Neuronal stem cell (in vitro differentiated cells): ENCODE measurements at places on chromosomes 6 and 20.

GRCh38 chr6:144087789-144088426 lies 7.5 kb downstream of the SF3B5 start:
- DNase-seq = no peak
- H3K4me3 ChIP-seq = no peak overlapping the region
- H3K4me1 ChIP-seq = no peaks in the 10 kb centered on the region
- H3K27ac ChIP-seq = no peak overlapping the region

GRCh38 chr20:20480689-20481088 lies 112.8 kb downstream of the INSM1 start:
- DNase-seq = no peak
- peaks cover 8% of the 10 kb centered on the region for H3K4me1 ChIP-seq
- no peak overlapping the region for H3K4me3 ChIP-seq
- H3K27ac ChIP-seq = no peak overlapping the region
- H3K27me3 ChIP-seq = no peaks in the 10 kb centered on the region
- H3K36me3 ChIP-seq = no peaks in the 10 kb centered on the region

DNA sequence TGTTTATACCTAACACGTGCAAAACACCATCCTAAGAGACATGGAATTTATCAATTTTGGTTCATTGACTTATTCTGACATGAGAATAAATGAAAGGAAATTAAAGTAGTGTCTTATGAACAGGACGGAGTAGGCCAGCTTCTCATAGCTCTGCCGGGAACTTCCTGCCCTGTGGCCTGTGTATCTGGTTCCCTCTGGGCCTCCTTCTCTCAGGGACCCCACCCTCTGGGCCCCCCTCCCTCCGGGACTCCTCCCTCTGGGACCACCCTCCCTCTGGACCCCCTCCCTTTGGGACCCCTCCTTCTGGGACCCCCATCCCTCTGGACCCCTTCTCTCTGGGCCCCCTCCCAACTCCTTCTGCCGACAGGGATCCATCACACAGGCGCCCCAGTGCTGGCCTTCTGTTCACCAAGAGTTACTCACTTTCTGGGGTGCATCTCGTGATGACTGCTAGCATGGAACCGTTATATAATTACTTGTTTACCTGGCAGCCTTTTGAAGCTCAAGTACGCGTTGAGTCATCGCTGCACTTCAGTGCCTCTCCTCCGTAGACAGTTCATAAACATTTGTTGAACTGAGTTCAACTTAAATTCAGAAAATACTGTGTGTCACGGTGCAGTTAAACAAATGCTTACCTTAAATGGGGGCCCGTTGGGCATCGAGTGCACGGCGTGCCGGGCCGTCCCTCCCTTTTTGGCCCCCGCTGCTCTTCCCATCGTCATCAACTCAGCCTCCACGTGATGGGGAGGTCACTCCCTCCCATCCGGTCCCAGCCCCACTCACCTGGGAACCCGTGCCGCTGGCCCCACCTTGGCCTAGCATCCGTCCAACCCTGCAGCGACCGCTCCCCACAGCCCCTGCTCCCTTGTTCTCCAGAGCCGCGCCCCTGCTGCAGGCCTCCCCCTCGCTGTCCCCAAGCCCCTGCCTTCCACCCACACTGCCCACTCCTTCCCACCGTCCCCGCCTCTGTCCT lies 8.1 kb downstream of the CCR6 start:
- no peak overlapping the region for H3K27ac ChIP-seq
- H3K4me1 ChIP-seq = no peaks in the 10 kb centered on the region
- no peak for DNase-seq
- no peaks in the 10 kb centered on the region for H3K27me3 ChIP-seq
- no peak overlapping the region for H3K4me3 ChIP-seq

DNA sequence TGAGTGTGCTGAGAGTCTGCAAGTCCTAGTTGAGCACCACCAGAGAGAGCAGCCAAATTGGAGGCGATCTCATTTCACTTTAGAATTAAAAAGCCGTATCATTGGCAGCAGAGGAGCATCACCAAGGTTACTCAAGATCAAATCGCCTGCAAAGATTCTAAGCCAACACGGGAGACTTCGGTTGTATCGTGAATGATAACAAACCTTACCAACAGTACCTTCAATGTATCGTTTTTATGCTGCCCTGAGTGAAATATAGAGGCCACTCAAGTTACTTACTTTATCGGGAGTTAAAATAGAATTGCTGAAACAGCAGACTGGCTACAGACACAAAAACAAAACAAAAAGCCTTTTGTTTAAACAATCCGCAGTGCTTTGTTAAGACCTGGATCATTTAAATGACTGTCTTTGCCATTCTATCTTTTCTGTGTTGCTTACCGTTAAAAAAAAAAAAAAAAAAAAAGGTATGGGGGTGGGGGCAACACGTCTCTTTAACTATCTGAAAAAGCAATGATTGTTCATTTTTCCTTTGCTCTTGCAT lies 14.2 kb downstream of the NHSL1 start:
- no peaks in the 10 kb centered on the region for H3K27me3 ChIP-seq
- H3K36me3 ChIP-seq = peaks cover 5% of the 10 kb centered on the region
- H3K4me1 ChIP-seq = peaks cover 31% of the 10 kb centered on the region
- H3K4me3 ChIP-seq = no peak overlapping the region

- H3K27me3 ChIP-seq = no peaks in the 10 kb centered on the region
- DNase-seq = peak; percentile 31
- no peaks in the 10 kb centered on the region for H3K36me3 ChIP-seq
- H3K4me3 ChIP-seq = no peak overlapping the region
- no peaks in the 10 kb centered on the region for H3K4me1 ChIP-seq
Measured at GRCh38 chr6:100001915-100002388, 7.9 kb upstream of the MCHR2 start.

GRCh38 chr6:56314683-56315523 lies 67.5 kb upstream of the COL21A1 start:
- no peaks in the 10 kb centered on the region for H3K4me1 ChIP-seq
- no peaks in the 10 kb centered on the region for H3K27me3 ChIP-seq
- H3K4me3 ChIP-seq = no peak overlapping the region
- no peaks in the 10 kb centered on the region for H3K36me3 ChIP-seq
- no peak overlapping the region for H3K27ac ChIP-seq

DNA sequence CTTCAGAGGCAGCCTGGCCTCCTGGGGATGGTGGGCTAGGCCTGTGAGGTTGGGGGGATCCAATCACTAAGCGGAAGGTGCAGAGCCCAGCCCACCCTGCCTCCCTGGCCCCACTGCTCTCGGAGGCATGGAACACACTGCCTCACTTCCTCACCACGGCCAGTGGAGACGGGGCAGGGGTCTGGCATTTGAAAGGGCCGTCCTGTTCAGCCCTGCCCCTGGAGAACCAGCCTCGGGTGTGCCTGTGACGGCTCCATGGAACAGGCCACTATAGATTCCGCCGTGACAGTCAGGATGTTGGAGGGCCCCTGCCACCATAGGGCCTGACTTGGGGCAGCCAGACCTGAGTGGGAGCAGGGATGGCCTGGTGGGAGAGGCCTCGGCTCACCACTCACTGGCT lies 110.2 kb downstream of the DACT2 start:
- H3K4me3 ChIP-seq = no peak overlapping the region
- peaks cover 15% of the 10 kb centered on the region for H3K4me1 ChIP-seq
- H3K27ac ChIP-seq = no peak overlapping the region
- no peak for DNase-seq
- H3K36me3 ChIP-seq = no peaks in the 10 kb centered on the region
- no peaks in the 10 kb centered on the region for H3K27me3 ChIP-seq

GRCh38 chr20:31679357-31680285 lies 41.9 kb downstream of the COX4I2 start:
- H3K4me3 ChIP-seq = no peak overlapping the region
- H3K4me1 ChIP-seq = peaks cover 22% of the 10 kb centered on the region
- no peak for DNase-seq
- no peaks in the 10 kb centered on the region for H3K36me3 ChIP-seq
- no peak overlapping the region for H3K27ac ChIP-seq

GRCh38 chr6:88388589-88388988 lies 222.4 kb upstream of the CNR1 start:
- no peak overlapping the region for H3K27ac ChIP-seq
- H3K36me3 ChIP-seq = no peaks in the 10 kb centered on the region
- H3K4me1 ChIP-seq = no peaks in the 10 kb centered on the region

- H3K36me3 ChIP-seq = no peaks in the 10 kb centered on the region
- no peak overlapping the region for H3K4me3 ChIP-seq
- H3K4me1 ChIP-seq = no peaks in the 10 kb centered on the region
- no peak for DNase-seq
- no peak overlapping the region for H3K27ac ChIP-seq
Measured at GRCh38 chr6:98335594-98335993, 498.8 kb upstream of the POU3F2 start.

- H3K4me3 ChIP-seq = no peak overlapping the region
- peaks cover 2% of the 10 kb centered on the region for H3K4me1 ChIP-seq
- no peak overlapping the region for H3K27ac ChIP-seq
- H3K36me3 ChIP-seq = no peaks in the 10 kb centered on the region
Measured at GRCh38 chr6:109239651-109240321, 142.5 kb downstream of the CD164 start.

- H3K4me1 ChIP-seq = no peaks in the 10 kb centered on the region
- no peak overlapping the region for H3K4me3 ChIP-seq
- H3K36me3 ChIP-seq = no peaks in the 10 kb centered on the region
Measured at GRCh38 chr6:141413196-141413595, 719.5 kb upstream of the GJE1 start.

DNA sequence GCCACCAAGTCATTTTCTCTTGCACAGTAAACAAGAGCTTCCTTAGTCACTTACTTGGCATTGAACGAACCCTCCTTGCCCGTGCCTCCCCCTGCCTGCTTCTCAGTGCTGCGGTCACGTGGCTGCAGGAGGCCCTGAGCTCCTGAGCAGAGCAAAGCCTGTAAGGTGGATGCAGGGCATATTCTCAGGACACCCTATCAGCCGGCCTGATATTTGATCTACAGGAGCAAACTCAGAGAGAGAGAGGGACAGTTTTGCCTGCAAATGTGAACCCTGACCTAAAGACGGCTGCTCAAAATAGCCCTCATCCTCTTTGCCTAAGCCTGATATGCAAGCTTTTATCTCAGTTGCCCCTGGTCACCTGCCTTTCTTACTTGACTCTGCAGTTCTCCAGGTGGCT lies 93.0 kb upstream of the POPDC3 start:
- no peaks in the 10 kb centered on the region for H3K27me3 ChIP-seq
- no peaks in the 10 kb centered on the region for H3K36me3 ChIP-seq
- H3K4me1 ChIP-seq = peaks cover 8% of the 10 kb centered on the region
- H3K27ac ChIP-seq = no peak overlapping the region

DNA sequence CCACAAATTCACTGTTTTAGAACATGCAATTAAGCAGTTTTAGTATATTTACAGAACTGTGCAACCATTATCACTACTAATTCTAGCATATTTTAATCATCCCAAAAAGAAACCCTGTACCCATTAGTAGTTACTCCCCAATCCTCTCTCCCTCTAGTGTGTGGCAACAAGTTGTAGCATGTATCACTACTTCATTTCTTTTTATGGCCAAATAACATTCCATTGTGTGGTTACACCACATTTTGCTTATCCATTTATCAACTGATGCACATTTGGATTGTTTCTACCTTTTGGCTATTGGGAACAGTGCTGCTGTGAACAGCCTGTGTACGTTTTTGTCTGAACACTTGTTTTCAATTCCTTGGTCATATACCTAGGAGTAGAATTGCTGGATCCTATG lies 31.5 kb upstream of the FKBP1A start:
- H3K4me1 ChIP-seq = peaks cover 8% of the 10 kb centered on the region
- H3K36me3 ChIP-seq = no peaks in the 10 kb centered on the region
- DNase-seq = no peak

GRCh38 chr6:1552296-1552761 lies 57.4 kb upstream of the FOXC1 start:
- H3K4me3 ChIP-seq = no peak overlapping the region
- DNase-seq = no peak
- H3K27ac ChIP-seq = no peak overlapping the region
- H3K27me3 ChIP-seq = no peaks in the 10 kb centered on the region

DNA sequence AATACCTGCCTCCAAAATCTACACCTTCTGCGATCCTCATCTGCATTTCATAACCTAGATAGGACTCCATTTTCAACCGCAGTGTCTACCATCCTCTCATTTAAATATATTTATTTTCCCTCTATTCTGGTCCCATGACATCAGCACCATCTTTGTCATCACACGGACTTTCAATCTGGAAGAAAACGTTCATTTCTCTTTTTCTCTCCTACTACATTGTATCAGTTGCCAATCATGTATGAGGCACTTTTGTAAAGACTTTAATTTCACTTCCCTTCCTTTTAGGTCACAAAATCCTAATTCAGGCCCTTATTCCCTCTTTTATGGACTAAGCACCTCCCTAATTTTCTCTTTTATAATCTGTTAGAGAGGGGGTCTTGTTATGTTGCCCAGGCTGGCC lies 89.6 kb downstream of the PHACTR1 start:
- no peaks in the 10 kb centered on the region for H3K36me3 ChIP-seq
- no peaks in the 10 kb centered on the region for H3K27me3 ChIP-seq
- H3K27ac ChIP-seq = no peak overlapping the region
- H3K4me1 ChIP-seq = no peaks in the 10 kb centered on the region
- no peak overlapping the region for H3K4me3 ChIP-seq
- DNase-seq = no peak

DNA sequence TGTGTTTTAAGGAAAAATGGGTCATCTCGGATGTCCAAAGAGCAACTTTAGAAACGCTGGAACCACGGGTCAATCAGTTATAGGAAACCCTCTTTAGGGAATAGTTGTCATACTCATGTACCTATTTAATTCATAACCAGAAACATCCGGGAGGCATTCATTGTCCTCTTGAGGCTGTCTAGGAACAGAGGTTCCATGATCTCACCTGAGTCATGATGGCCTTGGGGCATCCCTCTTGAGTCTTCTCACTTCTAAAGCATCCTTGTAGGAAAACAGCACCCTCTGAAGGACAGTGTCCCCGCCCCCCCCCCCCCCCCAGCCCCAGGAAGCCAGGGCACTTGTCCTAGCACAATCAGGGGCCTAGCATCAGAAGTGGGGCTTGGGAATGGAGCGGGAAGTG lies 46.3 kb upstream of the CDH4 start:
- no peaks in the 10 kb centered on the region for H3K36me3 ChIP-seq
- no peak for DNase-seq
- H3K4me3 ChIP-seq = no peak overlapping the region
- peaks cover 11% of the 10 kb centered on the region for H3K27me3 ChIP-seq
- H3K27ac ChIP-seq = no peak overlapping the region

GRCh38 chr6:42819803-42820511 lies 38.1 kb downstream of the BICRAL start:
- H3K36me3 ChIP-seq = no peaks in the 10 kb centered on the region
- no peaks in the 10 kb centered on the region for H3K4me1 ChIP-seq
- H3K27me3 ChIP-seq = no peaks in the 10 kb centered on the region
- H3K4me3 ChIP-seq = no peak overlapping the region

DNA sequence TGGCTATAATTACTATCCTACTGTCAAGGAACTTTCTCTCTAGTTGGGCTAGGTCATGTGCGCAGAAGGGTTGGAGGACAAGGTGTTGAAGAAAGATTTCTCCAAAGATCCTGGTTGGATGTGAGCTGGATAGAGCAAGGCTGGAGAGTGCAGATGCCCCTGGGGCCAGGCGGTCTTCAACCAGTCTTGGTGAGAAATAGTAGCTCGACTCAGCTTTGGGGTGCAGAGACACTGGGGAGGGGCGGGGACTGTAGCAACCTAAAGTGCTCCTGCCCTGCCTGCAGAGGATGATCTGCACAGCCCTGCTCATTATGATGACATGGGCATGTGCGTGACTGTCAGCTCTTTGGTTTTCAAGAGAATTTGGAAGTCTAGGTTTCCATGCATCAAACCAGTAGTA lies 35.9 kb downstream of the PHACTR3 start:
- no peak overlapping the region for H3K4me3 ChIP-seq
- no peak overlapping the region for H3K27ac ChIP-seq
- H3K4me1 ChIP-seq = no peaks in the 10 kb centered on the region
- DNase-seq = no peak

- H3K27ac ChIP-seq = no peak overlapping the region
- no peak overlapping the region for H3K4me3 ChIP-seq
- peaks cover 8% of the 10 kb centered on the region for H3K27me3 ChIP-seq
- DNase-seq = no peak
- H3K4me1 ChIP-seq = peaks cover 12% of the 10 kb centered on the region
Measured at GRCh38 chr20:17833036-17833674, 133.4 kb downstream of the BANF2 start.
